HCT116 (cell line): ENCODE measurements at places on chromosomes 3 and 15.

GRCh38 chr15:76529911-76530310 is 193.3 kb downstream of the ISL2 start:
- DNase-seq, result no peak
- no peaks in the 10 kb centered on the region for H3K36me3 ChIP-seq
- H3K27ac ChIP-seq, result no peak overlapping the region

GRCh38 chr3:67016522-67017080 is 18.5 kb downstream of the KBTBD8 start:
- no peaks in the 10 kb centered on the region for H3K36me3 ChIP-seq
- H3K27me3 ChIP-seq, result peaks cover 6% of the 10 kb centered on the region; the same call in 1 of the 2 replicates
- H3K4me1 ChIP-seq, result no peaks in the 10 kb centered on the region
- no peak overlapping the region for H3K27ac ChIP-seq
- DNase-seq, result no peak

- H3K36me3 ChIP-seq, result no peaks in the 10 kb centered on the region
- H3K27me3 ChIP-seq, result peaks cover 13% of the 10 kb centered on the region; the same call in 1 of the 2 replicates
- H3K27ac ChIP-seq, result no peak overlapping the region
- H3K4me1 ChIP-seq, result no peaks in the 10 kb centered on the region
Observed at GRCh38 chr3:40720863-40721262, 196.1 kb downstream of the ZNF621 start.

DNA sequence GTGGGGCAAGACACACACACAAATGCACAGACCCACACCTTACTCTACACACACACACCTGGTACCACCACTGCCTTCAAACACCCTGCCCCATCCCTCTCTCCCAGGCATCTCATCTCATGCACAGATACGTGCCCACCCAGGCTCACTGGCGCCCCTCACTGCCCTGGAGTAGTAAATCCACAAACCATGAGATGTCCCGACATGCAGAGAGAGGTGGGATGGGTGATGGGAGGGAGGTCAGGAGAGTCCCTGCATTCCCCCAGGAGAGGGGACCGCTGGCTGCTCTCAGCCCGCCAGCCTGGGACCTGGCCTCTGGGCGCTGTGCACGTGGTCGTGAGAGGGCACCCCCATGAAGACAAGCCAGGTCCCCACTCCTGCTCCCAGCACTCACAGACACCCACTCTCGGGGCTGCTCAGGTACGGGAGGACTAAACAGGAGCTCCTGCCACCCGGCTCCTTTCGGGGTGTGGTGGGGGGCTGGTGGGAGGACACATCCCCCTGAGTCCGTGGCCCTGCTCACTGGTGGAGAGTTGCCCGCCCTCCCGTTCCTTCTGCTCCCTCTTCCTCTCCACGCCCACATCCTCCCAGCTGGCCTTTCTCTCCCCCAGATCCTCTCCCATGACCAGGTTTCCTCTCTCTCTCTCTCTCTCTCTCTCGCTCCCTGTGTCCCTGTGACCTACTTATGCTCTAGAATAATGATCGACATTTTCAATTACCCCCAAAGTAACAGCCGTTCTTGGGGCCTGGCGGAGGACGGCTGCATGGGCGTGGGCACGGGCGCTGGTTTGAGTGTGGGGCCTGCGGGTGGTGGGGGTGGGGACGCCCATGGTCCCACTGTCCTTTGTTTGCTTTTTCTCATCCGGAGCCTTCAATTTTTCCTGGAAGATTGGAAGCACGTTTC is 18.9 kb upstream of the CSPG4 start:
- H3K27me3 ChIP-seq, result no peaks in the 10 kb centered on the region
- DNase-seq, result no peak
- H3K27ac ChIP-seq, result no peak overlapping the region
- no peaks in the 10 kb centered on the region for H3K36me3 ChIP-seq
- no peak overlapping the region for H3K4me3 ChIP-seq

DNA sequence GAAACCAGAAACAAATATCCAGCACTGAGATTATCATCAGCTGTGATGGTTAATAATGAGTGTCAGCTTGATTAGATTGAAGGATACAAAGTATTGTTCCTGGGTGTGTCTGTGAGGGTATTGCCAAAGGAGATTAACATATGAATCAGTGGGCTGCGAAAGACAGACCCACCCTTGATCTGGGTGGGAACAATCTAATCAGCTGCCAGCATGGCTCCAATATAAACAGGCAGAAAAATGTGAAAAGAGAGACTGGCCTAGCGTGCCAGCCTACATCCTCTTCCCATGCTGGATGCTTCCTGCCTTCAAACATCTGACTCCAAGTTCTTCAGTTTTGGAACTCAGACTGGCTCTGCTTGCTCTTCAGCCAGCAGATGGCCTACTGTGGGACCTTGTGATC is 869.5 kb downstream of the SI start:
- no peak overlapping the region for H3K4me3 ChIP-seq
- H3K27me3 ChIP-seq, result no peaks in the 10 kb centered on the region
- no peak overlapping the region for H3K27ac ChIP-seq
- no peak for DNase-seq

DNA sequence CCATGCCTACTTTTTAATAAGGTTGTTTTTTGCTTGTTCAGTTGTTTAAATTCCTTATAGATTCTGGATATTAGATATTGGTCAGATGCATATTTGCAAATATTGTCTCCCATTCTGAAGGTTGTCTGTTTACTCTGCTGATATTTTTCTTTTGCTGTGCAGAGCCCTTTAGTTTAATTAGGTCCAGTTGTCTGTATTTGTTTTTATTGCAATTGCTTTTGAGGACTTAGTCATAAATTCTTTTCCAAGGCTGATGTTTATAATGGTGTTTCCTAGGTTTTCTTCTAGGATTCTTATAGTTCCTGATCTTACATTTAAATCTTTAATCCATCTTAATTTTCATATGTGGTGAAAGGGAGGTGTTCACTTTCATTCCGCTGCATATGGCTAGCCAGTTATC is 77.4 kb downstream of the PTPRG start:
- no peaks in the 10 kb centered on the region for H3K36me3 ChIP-seq
- H3K27me3 ChIP-seq, result no peaks in the 10 kb centered on the region
- DNase-seq, result no peak
- no peak overlapping the region for H3K4me3 ChIP-seq
